NCI-H774 (cell line): ENCODE measurements at places on chromosomes 6 and 20.

DNA sequence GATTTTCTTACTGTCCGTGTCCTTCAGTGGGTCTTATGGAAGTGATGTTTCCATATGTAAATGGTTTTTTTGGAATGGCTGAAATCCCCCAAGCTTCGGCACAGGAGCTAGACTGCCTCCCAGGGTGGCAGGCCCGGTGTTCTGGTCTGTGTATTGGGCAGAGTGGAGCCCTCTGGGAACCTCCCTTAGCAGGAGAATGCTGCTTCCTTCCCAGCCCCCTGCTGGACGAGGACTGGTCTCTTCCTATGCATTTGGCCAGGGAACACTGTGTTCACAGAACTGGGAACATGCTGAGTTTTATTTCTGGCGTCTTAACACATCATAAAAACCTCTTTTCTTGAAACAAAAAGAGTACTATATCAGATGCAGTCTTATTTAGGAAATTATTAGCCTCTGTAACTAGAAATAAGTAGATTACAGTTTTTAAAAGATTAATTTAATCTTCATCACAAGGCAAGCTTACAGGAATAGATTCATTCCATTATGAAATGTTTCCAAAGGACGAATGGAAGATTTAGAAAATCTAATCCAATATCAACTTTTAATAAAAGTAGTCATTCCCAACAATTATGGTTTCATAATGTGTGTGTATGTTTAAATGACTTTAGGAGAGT is 56.6 kb downstream of the SYTL3 start:
- no peak for DNase-seq

GRCh38 chr6:34521463-34522285 is 34.5 kb downstream of the SPDEF start:
- no peak for DNase-seq

DNA sequence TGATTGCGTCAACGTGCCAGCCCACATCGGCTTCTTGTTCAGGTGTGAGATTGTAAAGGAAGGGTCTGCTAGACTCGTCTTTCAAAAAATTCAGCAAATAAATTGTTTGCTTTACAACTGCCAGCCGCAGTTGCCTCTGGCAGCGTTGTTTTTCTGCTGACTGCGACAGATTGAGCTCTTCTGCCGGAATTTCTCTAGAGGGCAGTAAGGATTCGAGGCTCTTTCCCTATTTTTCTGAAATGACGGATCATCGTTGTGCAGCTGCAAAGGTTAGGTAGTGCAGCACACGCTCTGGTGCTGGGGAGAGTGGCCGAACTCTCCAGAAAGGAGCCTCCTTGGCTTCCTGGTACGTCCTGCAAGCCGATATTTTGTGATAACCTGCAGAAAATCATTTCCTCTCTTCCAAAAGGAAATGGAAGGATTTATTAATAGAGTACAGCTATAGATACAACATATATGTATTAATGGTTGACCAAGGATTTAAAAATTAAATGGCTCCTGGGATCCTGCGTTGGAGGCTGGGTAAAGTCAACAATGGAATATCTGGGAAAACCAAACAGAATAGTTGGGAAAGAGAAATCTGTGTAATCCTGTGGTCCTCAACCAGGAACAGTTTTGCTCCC is 121.9 kb upstream of the ZFP64 start:
- peak; percentile 61 for DNase-seq

GRCh38 chr20:25076731-25077609 is 5.0 kb downstream of the VSX1 start:
- DNase-seq: peak; percentile 19

DNA sequence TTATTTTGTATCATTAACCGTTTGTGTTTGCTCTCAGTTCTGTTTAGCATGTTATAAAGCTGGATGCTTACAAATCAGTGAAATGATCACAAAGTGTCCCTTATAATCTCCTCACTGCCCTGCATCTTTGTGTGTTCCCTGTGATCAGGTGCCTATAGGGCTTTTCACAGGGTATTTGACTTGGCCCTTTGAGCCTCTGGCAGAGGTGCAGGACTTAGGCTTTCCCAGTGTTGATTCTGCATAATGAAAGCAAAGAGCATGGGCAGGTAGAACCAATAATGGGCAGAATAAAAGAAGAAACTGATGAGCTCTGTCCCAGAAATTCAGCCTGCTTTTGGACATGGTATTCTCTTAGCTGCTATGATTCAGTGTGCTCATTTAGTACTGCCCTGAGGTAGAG is 16.9 kb upstream of the PBOV1 start:
- DNase-seq: no peak

DNA sequence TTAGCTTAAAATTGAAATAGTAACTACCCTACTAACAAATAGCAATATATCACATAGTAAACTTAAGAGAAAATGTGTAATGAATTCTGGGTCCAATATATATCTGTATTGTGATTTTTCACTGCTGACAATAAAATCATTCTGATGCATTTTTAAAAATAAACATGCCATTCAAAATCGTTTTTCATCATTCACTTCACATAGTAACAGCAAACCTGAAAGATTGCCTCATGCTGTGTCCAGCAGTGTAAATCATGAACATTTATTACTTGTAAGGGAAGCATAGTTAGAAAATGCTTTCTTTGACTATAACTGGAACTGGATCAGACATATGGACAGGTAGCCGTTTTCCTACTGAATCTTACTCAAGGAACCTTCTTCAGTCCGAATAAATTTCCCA is 446.1 kb downstream of the UTRN start:
- no peak for DNase-seq

- DNase-seq: no peak
These were observed 603.2 kb downstream of the RNF144B start for GRCh38 chr6:18990059-18990978.
